GM12892 (cell line): ENCODE measurements at places on chromosomes 5 and 9.

DNA sequence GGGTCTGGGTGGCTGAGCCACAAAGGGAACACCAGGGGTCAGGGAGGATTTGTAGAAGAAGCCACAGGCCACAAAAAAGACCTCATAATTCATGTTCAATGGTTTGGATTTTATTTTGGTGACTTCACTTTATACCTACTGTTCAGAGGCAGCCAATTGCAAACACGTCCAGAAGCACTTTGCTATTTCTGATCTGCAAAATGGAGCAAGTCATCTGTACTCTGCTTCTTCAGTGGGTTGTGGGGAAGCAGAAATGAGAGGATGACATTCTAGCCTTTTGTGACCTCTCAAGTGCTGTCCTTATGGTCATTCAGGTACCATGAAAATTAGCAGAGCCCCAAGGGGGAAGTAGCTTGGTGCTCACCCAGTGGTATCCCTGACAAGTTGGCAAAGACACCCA, 2.5 kb upstream of the KCNIP1 start:
- no peak for DNase-seq

DNA sequence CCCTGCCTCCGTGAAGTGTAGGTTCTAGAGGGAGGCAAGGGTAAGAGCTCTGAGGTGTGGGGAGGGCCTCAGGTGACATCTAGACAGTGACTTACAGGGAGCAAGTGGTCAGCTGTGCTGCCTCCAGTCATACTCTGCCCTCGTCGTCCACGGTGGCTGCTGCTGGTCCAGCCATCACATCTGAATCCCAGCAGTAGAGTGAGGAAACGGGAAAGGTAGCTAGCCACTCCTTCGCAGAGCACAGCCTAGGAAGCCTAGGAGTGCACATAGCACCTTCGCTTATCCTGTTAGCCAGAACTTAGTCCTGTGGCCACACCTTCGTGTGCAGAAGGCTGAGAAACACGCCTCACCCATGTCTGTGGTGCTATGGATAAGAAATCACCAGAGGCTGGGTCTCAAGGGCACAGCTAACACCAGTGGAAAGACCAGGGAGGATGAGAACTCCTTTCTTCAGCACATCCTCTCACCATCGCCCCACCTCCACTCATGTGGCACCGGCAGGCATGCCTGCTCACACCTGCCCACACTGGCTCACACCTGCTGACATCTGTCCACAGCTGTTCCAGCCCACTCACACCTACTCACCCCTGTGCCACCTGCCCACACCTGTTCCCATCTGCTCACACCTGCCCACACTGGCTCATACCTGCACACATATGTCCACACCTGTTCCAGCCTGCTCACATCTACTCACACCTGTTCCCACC, 44.5 kb upstream of the SLC6A19 start:
- DNase-seq: no peak

DNA sequence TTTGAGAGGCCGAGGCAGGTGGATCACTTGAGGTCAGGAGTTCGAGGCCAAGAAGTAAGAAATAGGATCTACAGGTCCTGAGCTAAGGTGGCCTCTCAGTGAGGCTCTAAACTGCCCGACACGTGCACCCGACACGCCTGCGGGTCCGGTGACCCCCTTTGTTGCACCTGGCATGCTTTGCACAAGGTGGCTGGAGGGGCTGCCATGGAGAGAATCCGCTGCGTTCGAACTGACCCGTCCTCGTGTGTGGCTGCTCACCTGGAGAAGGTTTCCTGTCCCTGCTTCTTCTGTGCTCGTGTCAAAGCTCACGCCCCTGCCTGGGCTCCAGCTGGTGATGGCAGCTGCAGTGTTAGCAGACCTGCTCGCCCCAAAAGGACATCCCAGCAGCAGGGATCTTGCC, 5.7 kb upstream of the OLFM1 start:
- DNase-seq: no peak

DNA sequence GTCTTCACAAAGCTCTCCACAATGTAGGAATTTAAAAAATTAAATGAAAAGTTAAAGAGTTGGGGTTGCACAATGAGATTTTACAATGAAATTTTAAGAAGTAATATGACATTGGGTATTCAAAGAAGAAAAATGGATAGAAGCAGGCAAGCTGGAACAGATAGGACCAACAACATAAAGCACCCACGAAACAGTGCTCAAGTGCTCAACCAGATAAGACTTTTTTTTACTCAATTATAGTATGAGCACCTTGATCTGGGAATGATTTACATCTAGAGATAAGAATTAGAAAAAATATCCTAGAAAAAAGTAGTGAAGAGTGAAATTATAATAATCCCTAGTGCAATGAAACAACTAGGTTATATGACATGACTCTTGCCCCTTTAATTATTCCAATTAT, 1670.1 kb upstream of the ACO1 start:
- no peak for DNase-seq

GRCh38 chr5:164934561-164934960, 1429.1 kb downstream of the MAT2B start:
- no peak for DNase-seq

- DNase-seq: no peak
Observed at GRCh38 chr5:107665036-107665570, 5.6 kb downstream of the EFNA5 start.

DNA sequence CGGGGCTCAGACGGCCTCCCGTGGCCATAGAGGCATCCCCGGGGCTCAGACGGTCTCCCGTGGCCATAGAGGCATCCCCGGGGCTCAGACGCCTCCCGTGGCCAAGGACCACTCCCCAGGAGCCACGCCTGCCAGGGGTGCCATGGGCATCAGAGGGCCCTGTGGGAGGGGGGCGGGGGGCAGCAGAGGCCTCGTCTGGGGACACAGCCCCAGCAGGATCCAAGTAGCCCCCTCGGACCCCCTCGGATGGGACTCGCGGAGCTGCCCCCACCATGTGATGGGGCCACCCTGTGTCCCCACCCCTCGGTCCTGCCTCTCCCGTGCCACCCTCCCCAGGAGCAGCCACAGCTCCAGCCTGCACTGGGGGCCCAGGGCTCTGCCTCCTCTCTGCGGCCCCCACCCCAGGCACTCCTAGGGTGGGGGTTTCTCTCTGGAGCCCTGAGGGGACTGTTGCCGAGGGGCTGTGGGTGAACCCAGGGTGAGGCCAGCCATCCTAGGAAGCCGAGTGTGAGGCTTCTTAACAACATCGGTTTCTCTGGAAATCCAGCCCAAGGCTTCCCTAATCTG, 2.5 kb downstream of the ENTPD8 start:
- DNase-seq: no peak

GRCh38 chr9:129464972-129465833, 155.7 kb downstream of the C9orf50 start:
- no peak for DNase-seq

GRCh38 chr5:149211566-149211965, 60.1 kb upstream of the AFAP1L1 start:
- DNase-seq: no peak

DNA sequence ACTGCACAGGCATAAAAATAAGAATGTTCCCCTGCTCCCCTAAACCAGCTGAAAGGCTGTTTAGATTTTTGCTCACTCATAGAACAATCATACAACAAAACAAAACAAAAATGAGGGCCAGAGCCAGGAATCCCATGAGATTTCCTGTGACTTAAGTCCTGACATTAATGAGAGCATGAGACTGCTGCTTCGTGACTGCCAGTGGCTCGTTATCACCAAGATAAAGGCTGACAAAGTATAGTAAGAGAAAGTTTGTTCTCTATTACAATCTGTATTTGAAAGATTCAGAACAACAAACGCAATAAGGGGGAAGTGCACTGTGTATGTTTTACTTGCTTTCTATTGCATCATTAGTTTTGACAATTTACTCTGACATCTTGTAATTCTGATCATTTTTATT, 837.1 kb upstream of the C9orf72 start:
- DNase-seq: no peak

GRCh38 chr9:130323051-130323745, 57.6 kb downstream of the HMCN2 start:
- DNase-seq: no peak

GRCh38 chr5:174045470-174046025, at the start of gene NSG2:
TSS of gene NSG2 (plus strand) at chr5:174045706. CDS start at chr5:174046756, 1,050 bp downstream.
- peak; percentile 41 for DNase-seq
